ENCODE measurements at places on chromosomes 7 and 10.
A peak's percentile ranks its signal among the peaks of the same experiment; 100 is the strongest.

- DNase-seq: no peak
Measured at GRCh38 chr7:32330602-32331001, 159.6 kb downstream of the LSM5 start.

GRCh38 chr7:140263277-140263676 is 86.5 kb upstream of the KDM7A start:
- DNase-seq: no peak

GRCh38 chr10:129459762-129460539 is 7.1 kb upstream of the MGMT start:
- DNase-seq: peak; percentile 65

DNA sequence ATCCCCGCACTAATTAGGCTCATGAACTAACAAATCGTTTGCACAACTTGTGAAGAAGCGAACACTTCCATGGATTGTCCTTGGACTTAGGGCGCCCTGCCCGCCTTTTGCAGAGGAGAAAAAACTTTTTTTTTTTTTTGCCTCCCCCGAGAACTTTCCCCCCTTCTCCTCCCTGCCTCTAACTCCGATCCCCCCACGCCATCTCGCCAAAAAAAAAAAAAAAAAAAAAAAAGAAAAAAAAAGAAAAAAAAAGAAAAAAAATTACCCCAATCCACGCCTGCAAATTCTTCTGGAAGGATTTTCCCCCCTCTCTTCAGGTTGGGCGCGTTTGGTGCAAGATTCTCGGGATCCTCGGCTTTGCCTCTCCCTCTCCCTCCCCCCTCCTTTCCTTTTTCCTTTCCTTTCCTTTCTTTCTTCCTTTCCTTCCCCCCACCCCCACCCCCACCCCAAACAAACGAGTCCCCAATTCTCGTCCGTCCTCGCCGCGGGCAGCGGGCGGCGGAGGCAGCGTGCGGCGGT is at the start of gene EMX2:
TSS of gene EMX2 (plus strand) at position 41 of the 519 bp plus-strand sequence. CDS start 522 bp downstream, outside the sequence.
- no peak for DNase-seq

- DNase-seq: peak; percentile 84
Measured at GRCh38 chr10:28179006-28179742, 123.7 kb downstream of the MPP7 start.

- no peak for DNase-seq
Measured at GRCh38 chr10:73131913-73132686, 21.8 kb downstream of the NUDT13 start.

GRCh38 chr10:6753644-6754043 is 173.6 kb upstream of the PRKCQ start:
- DNase-seq: no peak

Measured in trophoblast cell (in vitro differentiated cells and primary cell).